Right ventricle myocardium superior (tissue), 1 donor: ENCODE measurements at places on chromosomes 5 and 9.

DNA sequence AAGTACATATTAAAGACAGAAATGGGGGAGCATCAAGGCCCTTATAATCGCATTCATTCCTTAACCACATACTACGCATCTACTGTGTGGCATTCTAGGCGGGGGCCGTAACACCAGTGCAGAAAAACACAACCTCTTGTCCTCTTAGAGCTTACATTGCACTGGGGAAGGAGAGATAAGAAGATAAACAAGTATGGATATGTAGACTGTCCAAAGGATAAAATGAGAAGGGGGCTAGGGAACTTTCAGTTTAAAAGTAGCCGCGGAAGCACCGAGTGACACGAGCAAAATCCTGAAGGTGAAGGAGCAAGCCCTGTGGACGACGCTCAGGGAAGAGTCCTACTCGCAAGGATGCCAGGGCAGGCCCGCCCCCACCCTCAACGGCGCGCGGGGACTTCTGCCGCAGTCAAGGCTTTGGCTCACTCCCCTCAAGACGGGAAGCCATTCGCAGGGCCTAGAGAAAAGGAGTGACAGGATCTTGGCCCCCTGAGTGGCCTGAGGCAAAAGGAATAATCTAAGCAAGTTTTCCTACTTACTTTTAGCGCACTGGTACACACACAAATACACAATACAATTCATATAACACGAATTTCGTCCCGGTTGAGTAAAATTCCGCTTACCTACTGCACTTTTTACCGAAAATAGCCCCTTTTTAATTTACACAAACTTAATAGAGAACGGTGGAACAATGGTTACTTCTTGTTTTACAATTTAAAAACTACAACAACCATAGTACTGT, 1.3 kb upstream of the NIPBL start:
- DNase-seq = peak; percentile 66

DNA sequence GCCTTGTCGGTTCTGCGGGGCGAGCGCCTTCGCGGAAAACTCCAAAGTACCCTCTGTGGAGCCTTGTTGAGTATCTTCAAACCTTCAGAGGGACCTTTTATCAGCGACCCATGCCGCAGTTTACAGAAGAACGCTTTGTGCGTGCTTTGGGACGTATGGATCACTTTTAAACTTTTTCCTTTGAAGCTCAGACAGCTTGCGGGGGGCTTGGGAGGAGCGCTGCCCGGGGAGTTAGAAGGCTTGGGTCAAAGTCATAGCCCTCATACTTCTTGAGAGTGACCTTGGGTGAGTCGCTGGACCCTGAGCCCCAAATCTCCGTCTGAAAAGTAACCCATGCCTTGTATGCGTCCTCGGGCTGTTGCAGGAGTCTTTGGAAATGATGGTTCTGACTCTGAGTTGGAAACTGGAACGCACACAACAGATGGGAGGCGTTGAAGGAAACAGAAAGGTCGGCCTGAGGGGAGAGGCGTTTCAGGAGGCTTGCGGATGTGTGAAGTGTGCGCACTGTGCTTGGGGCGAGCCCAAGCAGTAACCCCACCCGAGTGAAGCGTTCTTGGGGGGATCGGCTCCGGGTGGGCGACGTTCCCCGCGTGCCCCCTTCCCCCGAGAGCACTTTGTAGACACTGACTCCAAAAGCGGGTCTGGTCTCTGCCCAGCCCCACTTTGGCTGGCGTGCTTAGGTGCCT, 661 bp upstream of the SLC25A51 start:
- no peak for DNase-seq

DNA sequence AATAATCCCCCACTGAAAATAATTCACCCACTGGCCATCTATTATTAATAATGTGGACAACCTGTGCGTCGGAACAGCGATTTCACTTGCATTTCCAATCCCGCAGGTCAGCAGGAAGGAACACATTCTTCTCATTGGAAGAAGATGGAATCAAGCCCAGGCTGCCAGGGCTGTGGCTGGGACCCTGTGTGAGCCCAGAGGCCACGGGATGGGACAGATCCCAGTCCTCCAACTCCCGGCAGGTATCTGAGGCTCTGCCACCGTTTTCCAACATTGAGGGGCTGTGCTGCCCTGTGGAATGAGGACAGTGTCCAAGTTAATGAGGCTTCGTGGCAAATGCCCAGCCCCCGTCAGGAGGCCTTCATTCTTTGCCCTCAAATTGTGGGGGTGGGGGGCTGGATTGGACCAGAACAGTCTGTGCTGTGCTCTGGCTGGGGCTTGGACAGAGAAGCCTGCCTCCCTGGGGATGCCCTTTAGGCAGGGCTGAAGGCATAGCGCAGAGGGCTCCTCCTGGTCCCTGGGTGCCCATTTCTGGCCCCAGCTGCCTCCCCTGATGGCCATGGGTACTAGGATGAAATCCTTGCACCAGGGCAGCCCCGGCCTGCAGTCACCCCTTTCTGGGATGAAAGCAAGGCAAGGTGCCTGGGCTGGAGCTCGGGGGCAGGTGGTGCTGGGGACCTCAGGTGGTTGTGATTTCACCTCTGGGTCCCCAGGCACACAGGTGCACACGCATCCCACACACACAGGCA, 195.0 kb upstream of the PPP1R26 start:
- peak; percentile 2 for DNase-seq

GRCh38 chr9:106779796-106780195, 83.2 kb upstream of the ZNF462 start:
- no peak for DNase-seq

GRCh38 chr5:2919310-2920018, 168.0 kb upstream of the IRX2 start:
- DNase-seq = no peak

DNA sequence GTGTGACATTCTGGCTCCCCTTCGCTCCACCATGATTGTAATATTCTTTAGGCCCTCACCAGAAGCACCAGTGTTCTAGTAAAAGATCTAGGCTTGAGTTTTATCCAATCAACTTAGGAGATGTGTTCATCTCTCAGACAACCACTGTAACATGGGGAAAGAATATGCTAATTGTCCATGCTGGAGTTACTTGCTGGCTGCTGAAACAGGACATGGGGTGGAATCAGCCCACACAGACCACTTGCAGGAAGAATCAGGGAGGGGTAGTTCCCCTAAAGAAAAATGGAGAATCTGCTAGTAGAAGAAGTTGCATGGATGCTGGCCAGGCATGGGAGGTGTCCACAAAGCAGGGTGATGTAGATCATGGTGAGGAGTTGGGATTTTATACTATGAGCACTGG, 86.2 kb downstream of the FEM1C start:
- DNase-seq = no peak

DNA sequence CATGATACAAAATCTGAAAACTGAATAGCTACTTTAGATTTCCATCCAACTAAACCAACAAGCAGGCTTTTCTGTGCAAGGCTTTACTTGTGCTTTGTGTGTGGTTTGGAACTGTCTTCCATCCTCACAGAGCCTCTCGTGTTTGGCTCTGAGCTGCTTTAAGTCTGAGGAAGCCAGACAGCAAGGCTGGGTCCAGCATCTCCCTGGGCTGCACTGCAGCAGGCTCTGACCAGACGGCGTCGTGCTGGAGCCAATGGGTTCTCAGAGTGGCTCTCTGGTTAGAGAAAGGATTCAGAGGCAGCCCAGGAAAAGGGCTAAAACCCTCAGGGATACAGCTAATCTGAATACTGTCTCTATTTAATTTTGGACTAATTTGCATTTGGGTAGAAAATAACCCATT, 207.9 kb upstream of the EFNA5 start:
- DNase-seq = no peak

DNA sequence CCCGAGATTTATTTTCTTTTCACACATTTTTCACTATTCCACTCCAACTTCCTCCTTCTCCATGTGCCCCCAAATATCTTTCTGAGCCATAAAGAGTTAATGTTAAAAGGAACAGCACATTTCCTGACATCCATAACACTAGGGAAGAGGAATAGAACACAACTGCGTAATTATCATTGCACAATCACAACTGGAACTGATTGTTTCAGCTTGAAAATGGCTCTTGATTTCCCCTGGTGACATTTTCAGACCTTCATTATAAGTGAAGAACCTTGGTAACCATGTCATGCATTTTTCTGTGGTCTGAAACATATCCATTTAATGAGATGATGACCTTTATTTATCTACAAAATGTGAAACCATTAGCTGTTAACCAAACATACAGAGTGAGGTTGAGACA, 82.4 kb downstream of the PCSK1 start:
- no peak for DNase-seq

GRCh38 chr5:135235551-135236227, 163.3 kb downstream of the MACROH2A1 start:
- no peak for DNase-seq

- DNase-seq = no peak
Measured at GRCh38 chr9:122116040-122116439, 22.9 kb upstream of the TTLL11 start.

- DNase-seq = no peak
Measured at GRCh38 chr5:135081240-135081639, 47.2 kb upstream of the PITX1 start.

DNA sequence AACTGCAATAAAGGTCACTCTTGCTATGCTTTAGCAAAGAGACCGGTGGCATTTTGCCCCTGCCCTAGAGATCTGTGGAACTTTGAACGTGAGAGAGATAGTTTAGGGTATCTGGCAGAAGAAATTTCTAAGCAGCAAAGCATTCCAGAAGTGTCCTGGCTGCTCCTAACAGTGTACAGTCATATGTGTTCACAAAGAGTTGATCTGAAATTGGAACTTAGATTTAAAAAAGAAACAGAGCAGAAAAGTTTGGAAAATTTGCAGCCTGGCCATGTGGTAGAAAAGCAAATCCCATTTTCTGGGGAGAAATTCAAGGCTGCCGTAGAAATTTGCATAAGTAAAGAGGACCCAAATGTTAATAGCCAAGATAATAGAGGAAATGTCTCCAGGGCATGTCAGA, 169.2 kb downstream of the FGF1 start:
- DNase-seq = no peak

DNA sequence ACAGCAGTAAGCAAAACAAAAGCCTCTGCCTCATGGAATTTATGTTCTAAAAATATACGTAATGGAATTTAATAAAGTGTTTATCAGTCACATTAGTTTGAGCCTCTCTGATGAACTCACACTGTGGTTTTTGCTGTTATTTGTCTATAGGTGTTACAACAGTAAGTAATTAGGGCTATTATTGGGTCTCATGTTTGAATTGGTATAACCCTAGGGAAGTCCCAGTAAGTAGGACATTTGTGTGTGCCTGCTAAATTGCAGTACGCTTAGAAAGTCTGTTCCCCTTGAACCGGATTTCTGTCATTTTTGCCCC, 197.6 kb downstream of the NR3C1 start:
- DNase-seq = no peak
